ENCODE measurements at places on chromosomes 2 and 18. TPM values are rescaled to one million over a fixed set of nuclear protein-coding genes. Genes with fewer than 3 reads are reported as not detected.

DNA sequence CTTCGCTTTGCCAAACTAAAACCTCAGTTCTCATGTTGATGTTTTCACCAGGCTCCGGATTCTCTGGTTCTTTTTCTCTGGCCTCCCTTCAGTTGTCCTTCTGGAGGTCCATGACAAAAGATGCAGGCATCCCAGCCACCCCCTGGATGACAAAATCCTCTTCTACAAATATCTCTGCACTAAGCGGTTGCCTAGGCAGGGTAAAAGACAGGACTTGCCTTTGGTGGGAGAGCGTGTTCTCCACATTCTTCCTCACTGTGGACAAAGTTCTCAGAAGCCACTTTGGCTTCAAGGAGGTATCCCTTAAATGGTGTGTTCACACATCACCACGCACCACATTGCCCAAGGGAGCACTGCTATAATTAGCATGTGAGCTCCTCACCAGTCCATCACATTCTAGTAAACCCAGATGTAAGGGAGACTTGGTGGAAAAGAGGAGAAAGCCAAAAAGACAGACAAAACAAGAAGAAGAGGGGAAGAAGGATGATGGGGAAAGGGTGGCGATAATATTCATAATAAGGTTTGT is 23.6 kb upstream of the MRPL33 start:
- no peak overlapping the region for H3K27ac ChIP-seq
- H3K27me3 ChIP-seq, result peaks cover 24% of the 10 kb centered on the region
- DNase-seq, result no peak
- H3K36me3 ChIP-seq, result peaks cover 3% of the 10 kb centered on the region
- H3K4me3 ChIP-seq, result no peak overlapping the region
- H3K4me1 ChIP-seq, result no peaks in the 10 kb centered on the region

GRCh38 chr2:177673602-177674595 is 281.3 kb downstream of the AGPS start:
- peaks cover 14% of the 10 kb centered on the region for H3K27me3 ChIP-seq
- H3K27ac ChIP-seq, result no peak overlapping the region
- no peaks in the 10 kb centered on the region for H3K36me3 ChIP-seq
- no peak overlapping the region for H3K4me3 ChIP-seq
- peaks cover 11% of the 10 kb centered on the region for H3K4me1 ChIP-seq

DNA sequence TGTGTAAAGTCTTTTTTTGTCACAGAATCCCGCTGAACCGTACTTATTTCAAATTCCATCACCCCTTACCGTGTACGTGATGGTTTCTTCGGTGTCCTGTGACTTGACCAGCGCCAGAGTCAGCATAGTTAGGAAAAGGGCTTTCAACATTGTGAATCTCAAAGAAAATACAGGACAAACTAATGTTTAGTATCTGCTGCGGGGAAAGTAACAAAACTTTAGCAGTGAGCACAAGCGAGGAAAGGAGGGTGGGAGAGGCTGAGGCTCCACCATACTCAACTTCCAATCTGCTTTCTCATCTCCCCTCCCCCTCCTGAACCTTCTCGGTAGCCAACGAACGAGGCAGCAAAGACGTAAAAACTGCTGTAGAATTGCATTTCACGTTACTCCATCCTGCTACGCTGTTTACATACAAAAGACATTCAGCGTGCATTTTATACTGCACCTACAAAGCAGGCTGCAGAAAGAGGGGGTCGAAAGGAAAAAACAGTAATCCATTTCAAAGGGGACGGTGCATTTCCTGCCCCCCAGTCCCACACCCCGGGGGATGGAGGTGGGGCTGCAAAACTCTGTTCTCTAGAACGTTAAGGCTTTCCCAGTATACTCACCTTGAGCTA is 1.2 kb downstream of the EFEMP1 start:
- peaks cover 47% of the 10 kb centered on the region for H3K27me3 ChIP-seq
- no peaks in the 10 kb centered on the region for H3K36me3 ChIP-seq
- H3K4me1 ChIP-seq, result no peaks in the 10 kb centered on the region
- no peak overlapping the region for H3K4me3 ChIP-seq
- no peak for DNase-seq

GRCh38 chr2:205714058-205714776 is 31.9 kb downstream of the NRP2 start:
- peak overlapping the region; percentile 67 for H3K27ac ChIP-seq
- peak; percentile 60 for DNase-seq
- H3K4me1 ChIP-seq, result peaks cover 62% of the 10 kb centered on the region
- peak overlapping the region; percentile 32 for H3K4me3 ChIP-seq
- no peaks in the 10 kb centered on the region for H3K27me3 ChIP-seq
- peaks cover 28% of the 10 kb centered on the region for H3K36me3 ChIP-seq

DNA sequence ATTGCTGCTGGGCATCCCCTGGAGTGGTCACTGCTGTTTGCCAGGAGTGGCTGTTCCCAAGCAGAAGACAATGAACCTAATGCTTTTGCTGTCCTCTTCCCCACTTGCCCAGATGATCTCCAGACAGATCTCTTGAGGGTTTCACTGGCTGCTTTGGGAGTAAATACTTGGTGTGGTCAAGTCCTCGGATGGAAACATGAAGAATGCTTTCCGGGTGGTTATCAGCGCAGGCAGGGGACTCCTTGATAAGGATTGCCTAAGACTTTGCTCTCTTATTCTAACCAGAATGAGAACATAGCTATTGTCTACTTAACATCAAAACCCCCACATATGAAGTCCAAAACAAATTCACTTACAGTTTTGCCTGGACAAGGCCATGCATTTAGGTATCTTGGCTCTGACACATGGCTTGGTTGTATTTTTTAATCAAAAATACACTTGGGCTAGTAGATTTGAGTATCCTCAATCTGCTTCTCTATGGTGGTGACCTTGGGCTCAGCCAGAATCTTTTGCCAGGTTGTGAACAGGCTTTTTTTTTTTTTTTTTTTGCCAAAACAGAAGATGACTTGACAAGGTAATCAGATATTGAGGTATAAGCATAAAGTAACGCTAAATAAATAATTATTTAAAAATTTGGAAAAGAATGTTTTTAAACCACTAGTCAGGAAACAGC is 34.8 kb upstream of the MYO3B start:
- DNase-seq, result no peak
- H3K27me3 ChIP-seq, result peaks cover 4% of the 10 kb centered on the region
- no peaks in the 10 kb centered on the region for H3K4me1 ChIP-seq
- H3K27ac ChIP-seq, result no peak overlapping the region
- H3K36me3 ChIP-seq, result no peaks in the 10 kb centered on the region

CDK5R2 gene
- total RNA-seq, result not detected

CROCC2 gene
- not detected for total RNA-seq

DNA sequence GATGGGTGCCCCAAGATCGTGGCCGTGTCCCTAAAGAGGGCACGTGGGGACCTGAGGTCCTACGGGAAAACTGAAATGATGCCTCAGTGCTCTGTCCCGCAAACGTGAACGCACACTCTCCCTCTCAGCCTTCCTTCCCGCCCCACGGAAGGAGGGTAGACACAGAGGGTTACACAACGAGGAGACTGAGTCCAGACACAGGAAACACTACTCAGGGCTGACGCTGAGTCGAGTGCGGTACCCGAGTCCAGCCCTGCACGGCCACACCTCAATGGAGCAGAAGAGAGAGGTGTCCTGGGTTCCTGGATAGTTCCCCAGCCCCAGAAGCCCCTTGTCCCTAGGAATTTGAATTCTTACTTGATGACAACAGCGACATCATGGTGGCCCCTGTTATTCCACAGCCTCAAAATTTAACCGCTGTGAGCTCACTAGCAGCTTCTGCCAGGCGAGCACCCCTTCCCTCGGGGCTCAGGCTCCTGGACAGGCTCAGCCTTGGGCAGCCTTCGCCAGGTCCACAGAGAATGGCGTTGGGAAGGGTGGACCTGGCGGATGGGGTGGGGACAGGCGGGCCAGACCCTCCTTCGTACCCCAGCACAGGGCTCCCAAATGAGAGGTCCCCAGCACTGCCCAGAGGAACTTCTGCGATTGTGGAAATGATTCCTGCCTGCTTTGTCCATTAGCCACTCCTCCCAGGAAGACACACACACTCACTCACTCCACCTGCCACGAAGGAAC is 980 bp upstream of the RNPEPL1 start:
- peaks cover 34% of the 10 kb centered on the region for H3K36me3 ChIP-seq
- H3K4me3 ChIP-seq, result peak overlapping the region; percentile 98
- H3K27me3 ChIP-seq, result no peaks in the 10 kb centered on the region
- peak overlapping the region; percentile 95 for H3K27ac ChIP-seq
- peaks cover 56% of the 10 kb centered on the region for H3K4me1 ChIP-seq
- peak; percentile 81 for DNase-seq

GRCh38 chr18:55763298-55763697 is 175.3 kb upstream of the TCF4 start:
- H3K36me3 ChIP-seq, result no peaks in the 10 kb centered on the region
- H3K27me3 ChIP-seq, result no peaks in the 10 kb centered on the region
- H3K4me3 ChIP-seq, result no peak overlapping the region
- no peak overlapping the region for H3K27ac ChIP-seq
- DNase-seq, result peak; percentile 8

GRCh38 chr2:24871852-24872333 is 48.1 kb downstream of the ADCY3 start:
- no peaks in the 10 kb centered on the region for H3K27me3 ChIP-seq
- H3K36me3 ChIP-seq, result peaks cover 1% of the 10 kb centered on the region
- H3K4me3 ChIP-seq, result no peak overlapping the region
- no peak for DNase-seq
- H3K27ac ChIP-seq, result no peak overlapping the region

DNA sequence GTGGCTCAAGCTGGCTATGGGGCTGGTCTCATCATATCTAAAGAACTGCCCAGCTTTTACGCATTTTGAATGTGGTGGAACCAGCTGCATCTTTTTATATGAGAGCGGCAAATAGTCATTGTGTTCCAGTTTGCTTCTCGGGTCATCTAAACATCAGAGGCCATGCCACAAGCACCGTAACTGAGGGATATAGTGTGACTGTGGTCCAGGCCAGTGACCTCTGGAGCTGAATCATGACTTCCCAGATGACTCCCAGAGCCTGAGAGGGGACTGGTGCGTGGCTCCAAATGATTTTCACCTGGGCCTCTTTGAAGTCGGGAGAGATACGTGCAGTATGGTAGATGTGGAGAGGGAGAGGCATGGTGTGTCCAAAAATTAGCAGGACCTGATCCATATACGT is 271.0 kb downstream of the NEDD4L start:
- H3K27me3 ChIP-seq, result peaks cover 23% of the 10 kb centered on the region
- H3K4me1 ChIP-seq, result peaks cover 17% of the 10 kb centered on the region
- H3K36me3 ChIP-seq, result no peaks in the 10 kb centered on the region
- no peak overlapping the region for H3K27ac ChIP-seq
- no peak for DNase-seq

DNA sequence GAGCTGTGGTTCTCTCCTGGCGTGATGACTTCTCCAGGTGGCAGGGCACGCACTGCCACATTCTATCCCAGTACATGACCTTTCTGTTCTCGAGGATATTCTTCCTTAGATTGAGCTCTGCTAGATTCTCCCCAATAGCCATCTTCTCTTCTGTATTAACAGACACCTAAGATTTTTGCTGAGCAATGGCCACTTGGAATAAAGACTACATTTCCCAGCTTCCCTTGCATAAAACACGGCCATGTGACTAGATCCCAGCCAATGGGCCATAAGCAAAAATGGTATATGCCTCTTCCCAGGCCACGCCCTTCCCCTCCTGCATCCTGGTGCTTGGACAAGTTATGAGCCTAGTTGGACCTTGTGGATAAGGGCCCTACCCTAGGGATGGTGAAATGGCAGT is 82.1 kb downstream of the EIF2AK3 start:
- H3K4me3 ChIP-seq, result no peak overlapping the region
- H3K4me1 ChIP-seq, result peaks cover 3% of the 10 kb centered on the region
- H3K27me3 ChIP-seq, result peaks cover 21% of the 10 kb centered on the region
- no peak for DNase-seq
- H3K27ac ChIP-seq, result no peak overlapping the region

- H3K27ac ChIP-seq, result peak overlapping the region; percentile 93
- H3K27me3 ChIP-seq, result no peaks in the 10 kb centered on the region
- peaks cover 2% of the 10 kb centered on the region for H3K36me3 ChIP-seq
- peak; percentile 93 for DNase-seq
Measured at GRCh38 chr2:204110338-204110741, 173.8 kb downstream of the ICOS start.

DNA sequence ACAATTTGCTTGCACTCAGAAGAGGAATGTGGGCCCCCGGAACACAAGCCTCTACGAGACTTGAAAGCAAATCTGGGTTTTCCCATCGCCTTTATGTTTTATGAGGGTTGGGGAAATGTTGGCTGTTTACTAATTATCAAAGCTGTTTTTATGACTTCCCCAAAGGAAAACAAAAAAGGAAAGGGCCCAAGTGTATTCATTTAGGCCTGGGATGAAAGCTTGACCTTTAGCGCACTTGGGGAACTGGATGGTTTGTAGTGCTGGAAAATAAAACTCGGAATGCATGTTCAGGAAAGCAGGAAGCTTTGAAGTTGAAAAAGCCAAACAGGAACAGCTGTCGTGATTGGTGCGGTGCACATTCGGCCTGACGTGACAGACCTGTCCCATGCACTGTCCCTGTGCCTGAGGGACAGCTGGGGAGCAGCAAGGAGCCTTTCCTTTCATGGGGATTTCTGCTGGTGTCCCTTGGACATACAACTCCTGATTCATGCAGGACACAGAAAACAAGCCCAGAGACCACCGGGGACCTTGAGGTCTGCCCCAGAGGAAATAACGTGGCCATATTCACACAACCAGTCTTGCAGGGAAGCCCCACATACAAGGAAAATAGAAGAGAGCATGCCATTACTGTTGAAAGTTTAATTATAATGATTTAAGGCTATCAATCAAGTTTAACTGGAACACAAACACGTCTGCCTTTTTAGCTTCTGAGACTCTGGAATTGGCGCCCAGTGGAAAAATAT is 169.7 kb upstream of the APCDD1 start:
- H3K4me1 ChIP-seq, result peaks cover 2% of the 10 kb centered on the region
- no peak for DNase-seq
- H3K27me3 ChIP-seq, result peaks cover 7% of the 10 kb centered on the region
- no peaks in the 10 kb centered on the region for H3K36me3 ChIP-seq

DNA sequence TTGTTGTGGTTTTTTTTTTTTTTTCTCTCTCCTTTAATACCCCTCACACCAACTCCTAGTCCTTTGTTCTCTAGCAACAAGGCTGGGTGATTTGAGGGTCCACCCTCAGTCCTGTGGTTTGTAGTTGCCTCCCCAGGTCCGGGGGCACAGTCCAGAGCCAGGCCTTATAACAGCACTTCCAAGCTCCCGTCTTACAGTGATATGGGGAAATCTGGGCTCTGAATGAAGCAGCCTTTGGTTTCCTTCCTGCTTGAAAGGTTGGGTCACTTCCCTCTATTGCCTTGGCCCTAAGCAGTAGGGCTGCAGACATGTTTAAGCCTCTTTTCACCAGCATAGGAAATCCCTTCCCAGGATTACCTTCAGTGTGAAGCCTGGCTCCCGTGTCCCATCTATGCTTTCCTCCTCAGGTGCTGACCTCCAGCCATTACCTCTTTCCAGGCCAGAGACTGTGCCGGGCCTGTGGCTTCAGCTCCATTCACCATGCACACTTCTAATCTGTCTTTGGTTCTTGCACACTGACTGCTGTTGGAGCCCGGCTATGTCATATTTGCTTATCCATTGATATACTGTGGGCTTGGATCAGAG is 21.2 kb upstream of the NTSR2 start:
- no peak overlapping the region for H3K4me3 ChIP-seq
- no peaks in the 10 kb centered on the region for H3K36me3 ChIP-seq
- DNase-seq, result no peak

GRCh38 chr2:42939411-42940206 is 147.2 kb upstream of the HAAO start:
- no peak overlapping the region for H3K4me3 ChIP-seq
- no peak for DNase-seq
- no peaks in the 10 kb centered on the region for H3K36me3 ChIP-seq
